ENCODE measurements at places on chromosomes 6 and 20.

- no peak for DNase-seq
Measured at GRCh38 chr6:133408543-133408942, 167.4 kb downstream of the EYA4 start.

GRCh38 chr6:38603966-38604365, 35.8 kb downstream of the BTBD9 start:
- peak; percentile 32 for DNase-seq

DNA sequence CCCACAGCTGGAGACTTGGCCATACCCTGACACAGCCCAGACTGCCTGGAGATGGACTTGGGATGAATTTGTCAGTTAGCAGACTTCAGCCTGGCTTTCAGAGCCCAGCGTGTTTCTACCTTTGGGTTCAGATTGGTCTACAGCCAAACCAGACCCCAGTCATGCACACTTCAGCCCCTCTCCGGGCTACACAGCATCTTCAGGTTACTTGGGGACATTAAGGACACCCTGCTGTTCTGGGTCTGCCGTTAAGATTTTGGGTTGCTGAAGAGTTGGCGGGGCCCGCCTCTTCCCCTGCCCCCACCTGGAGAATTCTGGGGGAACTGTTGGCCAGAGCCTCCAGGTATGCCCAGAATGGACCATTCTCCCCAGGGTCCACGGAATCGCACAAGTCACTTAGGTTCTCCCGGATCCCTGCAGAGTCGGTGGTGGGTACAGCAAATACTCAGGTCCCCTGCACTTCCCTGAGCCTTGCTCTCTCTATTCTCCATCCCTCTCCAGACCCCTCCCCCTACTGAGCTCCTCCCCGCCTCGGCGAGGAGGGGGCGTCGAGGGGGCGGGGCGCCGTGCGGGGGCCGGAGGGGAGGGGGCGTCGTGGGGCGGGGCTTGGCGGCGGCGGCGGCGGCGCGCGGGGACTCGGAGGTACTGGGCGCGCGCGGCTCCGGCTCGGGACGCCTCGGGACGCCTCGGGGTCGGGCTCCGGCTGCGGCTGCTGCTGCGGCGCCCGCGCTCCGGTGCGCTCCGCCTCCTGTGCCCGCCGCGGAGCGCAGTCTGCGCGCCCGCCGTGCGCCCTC, at the start of gene PTK7:
PTK7 (plus strand) TSS at position 645 of the 794 bp plus-strand sequence. CDS start 175 bp downstream, outside the sequence.
- DNase-seq, result peak; percentile 72

DNA sequence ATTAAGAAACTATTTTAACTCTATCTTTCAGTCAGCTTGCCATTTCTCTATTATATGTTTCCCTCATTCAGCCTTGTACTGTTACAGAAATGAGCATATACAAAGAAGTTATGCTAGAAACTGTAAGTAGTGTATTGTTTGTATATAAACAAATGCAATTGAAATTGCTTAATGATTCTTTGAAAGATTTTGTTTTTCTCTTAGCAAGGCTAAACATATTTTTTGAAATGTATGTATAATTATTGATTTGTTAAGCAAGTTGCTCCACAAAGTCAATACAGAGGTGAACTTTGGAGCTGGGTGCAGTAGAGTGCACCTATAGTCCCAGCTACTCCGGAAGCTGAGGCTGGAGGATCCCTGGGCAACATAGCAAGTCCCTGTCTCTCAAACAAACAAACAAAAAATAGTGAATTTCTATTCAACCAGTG, 253.6 kb downstream of the RNGTT start:
- DNase-seq, result no peak

DNA sequence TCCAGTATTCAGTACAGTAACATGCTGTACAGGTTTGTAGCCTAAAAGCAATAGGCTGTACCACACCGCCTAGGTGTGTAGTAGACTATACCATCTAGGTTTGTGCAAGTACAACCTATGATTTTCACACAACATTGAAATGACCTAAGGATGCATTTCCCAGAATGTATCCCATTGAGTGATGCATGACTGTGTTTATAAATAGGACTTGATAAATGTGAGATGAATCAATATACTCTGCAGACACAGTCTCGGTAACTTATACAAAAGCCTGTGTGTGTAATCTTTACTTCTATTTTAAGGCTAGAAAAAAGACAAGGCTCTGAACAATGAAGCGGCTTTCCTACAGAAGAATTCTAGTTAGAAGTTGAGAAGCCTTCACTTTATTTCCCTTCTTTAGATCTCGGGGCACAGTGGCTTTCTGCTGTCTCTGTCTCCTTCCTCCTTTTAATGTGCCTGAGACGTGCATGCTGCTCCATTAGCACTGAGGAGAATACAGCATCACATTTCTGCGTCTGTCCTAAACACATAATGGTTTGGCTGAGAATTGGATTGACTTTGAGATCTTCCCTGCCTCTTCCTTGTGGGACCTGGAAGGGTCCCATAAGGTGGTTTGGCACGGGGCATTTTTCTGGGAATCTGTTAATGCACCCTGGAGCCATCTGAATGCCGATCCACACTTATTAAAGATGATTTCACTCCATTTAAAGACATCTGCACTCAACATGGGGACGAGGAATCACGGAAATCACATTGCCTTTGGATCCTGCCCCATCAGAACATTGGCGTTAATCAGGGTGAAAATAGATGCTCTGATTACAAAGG, 112.5 kb downstream of the SCML4 start:
- no peak for DNase-seq

GRCh38 chr6:72953971-72954381, 271.3 kb downstream of the KHDC1L start:
- DNase-seq, result no peak

DNA sequence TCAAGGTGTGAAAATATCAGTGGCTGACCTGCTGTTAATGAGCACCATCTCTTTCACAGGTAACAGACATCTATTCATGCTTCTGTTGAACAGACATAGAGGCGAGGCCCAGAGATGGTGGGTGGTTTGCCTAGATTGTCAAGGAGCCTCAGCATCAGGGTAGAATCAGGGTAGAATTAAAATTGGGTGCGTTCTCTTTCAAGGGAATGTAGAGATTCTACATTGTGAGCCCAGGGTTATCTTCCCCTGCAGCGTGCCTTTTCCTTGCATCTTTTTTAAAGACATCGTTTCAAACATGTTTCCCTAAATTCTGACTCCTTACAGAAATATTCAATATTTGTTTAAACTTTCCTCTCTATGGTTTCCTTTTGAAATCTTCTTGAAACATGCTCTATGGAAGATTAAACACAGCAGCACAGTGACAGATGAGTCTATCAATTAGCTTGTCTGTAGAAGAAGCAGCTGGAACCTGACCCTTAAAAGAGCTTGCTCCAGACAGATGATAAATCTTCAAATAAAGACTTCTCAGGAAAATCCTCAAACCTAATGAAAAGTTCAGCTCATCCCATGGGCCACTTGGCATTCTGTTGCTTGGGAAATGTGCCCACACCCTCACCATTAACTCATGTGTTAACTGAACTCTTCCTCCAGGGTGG, 119.8 kb downstream of the IPCEF1 start:
- peak; percentile 31 for DNase-seq

GRCh38 chr6:112910256-112910655, 563.1 kb downstream of the RFPL4B start:
- DNase-seq, result peak; percentile 61

GRCh38 chr20:54938707-54939106, 463.3 kb downstream of the DOK5 start:
- DNase-seq, result peak; percentile 6

DNA sequence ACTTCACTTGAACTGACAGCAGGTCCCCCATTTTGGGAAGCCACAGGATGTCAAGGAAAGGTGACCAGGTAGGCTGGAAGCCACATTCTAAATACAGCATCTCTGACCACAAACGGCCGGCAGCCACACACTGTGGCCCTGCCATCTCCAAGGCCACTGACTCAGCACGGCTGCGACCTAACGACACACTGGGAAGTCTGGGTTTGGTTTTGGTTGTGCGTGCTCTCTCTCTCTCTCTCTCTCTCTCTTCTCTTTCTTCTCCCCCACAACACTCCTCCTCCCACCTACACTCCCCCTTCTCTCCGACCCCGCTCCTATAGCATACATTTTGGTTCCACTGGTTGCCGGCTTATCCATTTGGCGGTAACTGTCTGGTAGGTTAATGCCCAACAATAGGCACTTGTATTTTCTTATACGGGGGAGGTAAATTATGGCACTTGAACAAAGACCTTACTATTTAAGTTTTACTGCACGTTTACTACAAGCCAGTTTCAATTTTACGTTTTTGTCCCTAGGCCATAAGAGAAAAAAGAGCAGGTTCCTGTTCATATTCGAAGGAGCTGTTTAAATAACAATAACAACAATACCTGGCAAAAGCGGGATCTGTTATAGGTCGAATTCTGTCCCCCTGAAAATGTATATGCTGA, 103.6 kb downstream of the GMDS start:
- no peak for DNase-seq

- DNase-seq, result no peak
Measured at GRCh38 chr20:4637081-4637797, 84.5 kb upstream of the PRND start.

DNA sequence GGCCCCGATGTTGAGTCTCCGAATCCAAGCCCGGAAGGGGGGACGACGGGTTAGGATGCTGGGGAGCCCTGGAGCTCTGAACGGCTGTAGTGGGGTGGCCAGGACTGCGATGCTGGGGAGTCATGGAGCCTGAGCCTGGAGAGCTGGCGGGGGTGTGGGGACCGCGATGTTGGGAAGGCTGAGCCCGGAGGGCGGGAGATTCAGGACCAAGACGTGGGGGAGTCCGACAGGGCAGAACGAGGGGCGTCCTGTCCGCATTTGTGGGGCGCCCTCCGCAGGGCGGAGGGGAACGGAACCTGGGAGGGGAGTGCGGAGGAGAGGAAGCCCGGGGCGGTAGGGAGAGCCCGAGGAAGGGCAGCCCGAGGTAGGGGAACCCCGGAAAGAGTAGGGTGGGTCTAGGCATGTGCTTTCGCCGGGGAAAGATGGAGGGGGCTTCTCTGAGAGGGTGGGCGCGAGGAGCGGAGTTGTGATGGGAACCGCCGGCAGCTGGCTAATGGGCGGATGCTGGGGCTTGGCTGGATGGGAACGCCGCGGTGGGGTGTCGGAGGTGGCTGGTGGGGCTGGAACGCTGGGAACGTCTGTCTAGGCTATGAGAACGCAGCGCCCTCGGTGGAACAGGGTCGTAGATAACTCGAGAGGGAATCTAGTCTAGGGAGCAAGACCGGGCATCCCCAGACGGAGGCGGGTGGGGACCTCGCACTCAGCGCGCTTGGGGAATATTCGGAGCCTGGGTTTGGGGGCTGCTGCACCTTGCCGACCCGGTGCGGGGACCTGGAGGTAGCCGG, 684 bp downstream of the PAQR8 start:
- DNase-seq, result peak; percentile 15

DNA sequence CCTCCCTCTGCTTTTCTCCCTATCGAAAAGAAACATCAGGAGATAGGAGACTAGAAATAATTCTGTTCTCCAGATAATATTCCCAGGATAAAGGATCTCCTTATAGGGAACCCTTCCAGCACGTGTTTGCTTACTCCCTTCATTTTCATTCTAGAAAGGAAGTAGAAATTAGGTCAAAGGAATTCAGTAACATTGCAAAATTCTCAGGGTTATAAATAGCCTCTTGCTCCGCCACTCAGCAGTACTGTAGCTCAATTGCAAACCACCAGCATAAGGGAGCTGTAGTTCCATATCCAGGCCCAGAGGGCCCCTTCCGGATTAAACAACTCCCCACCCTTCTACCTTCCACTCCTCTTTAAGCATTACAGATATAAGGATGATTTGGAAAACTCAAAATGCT, 6.2 kb downstream of the ELMO2 start:
- peak; percentile 79 for DNase-seq

DNA sequence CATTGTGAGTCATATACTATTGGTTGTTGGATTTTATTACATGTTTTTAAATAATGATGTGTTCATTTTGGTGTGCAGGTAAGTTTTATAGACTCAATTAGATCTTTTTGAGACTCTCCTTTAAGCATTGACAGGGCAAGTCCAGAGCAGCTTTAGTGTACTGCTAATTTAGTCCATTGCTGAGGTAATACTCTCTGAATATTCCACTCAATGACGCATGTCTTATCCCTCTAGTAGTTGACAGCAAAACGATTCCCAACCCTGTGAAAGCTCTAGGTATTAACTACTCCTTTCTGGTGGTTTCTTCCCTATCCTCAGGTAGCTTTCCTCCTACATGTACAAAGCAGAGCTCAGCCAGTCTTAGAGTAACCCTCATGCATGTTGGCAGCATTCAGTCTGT, 373.5 kb upstream of the MAP3K7 start:
- DNase-seq, result no peak

DNA sequence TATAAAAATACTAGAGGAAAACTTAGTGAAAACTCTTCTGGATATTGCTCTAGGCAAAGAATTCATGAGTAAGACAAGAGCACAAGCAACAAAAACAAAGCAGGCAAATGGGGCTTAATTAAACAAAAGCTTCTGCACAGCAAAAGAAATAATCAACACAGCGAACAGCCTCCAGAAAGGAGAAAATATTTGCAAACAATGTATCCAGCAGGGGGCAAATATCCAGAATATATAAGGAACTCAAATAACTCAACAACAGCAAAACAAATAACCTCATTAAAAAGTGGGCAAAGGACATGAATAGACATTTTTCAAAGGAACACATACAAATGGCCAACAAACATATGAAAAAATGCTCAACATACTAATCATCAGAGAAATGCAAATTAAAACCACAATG, 17.1 kb upstream of the HECA start:
- DNase-seq, result no peak

DNA sequence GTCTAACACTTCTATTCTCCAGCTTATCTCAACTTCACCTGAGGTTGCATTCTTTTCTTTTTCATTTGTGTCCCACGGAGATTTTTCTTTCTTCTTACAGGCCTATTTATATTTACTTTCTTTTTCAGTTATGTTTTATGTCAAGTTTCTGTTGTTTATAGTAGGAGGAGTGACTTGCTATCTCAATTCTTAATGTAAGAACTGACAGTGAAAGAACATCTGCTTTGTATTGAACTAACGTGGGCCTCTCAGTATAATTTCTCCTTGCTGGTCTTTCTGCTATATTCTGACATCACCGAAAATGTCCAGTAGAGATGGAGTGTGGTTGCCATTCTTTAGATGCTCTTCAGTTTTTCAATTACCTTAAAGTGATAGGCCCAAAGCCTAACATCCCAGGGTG, 521.7 kb downstream of the EPM2A start:
- no peak for DNase-seq

DNA sequence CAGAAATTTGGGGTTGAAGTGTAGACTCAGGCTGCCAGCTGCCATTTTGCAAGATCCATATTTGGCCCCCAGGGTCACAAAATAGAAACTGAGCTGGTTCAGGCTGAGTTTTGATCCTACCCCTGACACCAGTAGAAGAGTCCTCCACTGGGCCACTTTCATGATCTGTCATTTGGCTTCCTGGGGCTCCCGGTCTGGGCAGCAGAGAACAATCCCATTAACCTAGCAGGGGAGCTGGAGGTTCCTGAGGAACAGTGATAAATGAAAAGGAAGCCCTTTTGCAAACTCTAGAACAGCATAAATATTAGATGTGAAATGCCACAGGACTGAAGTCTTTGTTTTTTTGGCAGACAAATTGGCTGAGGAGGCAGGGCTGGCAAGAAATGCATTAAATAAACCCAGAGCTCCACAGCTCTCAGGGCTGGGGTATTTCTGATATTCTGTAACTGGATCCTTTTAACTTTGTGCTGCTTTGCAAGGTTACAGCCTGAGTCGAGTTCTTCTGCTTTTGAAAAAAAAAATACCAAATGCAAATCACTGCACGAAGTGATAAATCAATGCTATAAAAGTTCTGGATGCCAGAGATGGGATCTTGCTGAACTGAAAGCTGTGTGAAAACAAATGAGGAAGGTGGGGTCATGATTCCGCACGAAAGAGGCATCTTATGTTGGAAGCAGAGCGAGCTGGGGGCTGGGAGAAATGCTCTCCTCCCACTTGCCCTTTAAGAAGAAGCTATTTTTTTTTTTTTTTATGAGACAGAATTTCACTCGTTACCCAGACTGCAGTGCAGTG, 64.4 kb downstream of the SULF2 start:
- peak; percentile 30 for DNase-seq

All from fibroblast of skin of back (primary cell).